ENCODE measurements at places on chromosomes 4 and X. TPM values are rescaled to one million over a fixed set of nuclear protein-coding genes. Genes with fewer than 3 reads are reported as not detected.

DNA sequence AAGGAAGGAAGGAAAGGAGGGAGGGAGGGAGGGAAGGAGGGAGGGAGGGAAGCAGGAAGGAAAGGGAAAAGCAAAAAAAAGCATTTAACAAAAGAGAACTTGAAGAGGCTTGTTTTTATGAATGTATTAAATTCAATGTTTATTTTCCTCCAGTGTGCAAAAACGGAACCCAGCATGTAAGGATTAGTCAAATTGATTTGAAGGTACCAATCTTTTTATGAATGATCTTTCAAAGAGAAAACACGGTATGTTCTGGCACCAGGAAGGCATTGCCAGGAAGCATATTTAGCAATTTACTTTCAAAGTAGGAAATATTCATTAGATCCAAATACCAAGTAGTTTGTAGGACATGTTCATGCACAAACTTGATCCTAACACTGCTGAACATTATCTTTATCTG lies 453.6 kb downstream of the PDGFC start:
- H3K27me3 ChIP-seq: no peaks in the 10 kb centered on the region
- H3K27ac ChIP-seq: no peak overlapping the region
- H3K4me1 ChIP-seq: peaks cover 9% of the 10 kb centered on the region

GRCh38 chr4:3199653-3200422 lies 49.1 kb upstream of the MSANTD1 start:
- DNase-seq: no peak
- no peaks in the 10 kb centered on the region for H3K27me3 ChIP-seq
- no peak overlapping the region for H3K4me3 ChIP-seq
- no peaks in the 10 kb centered on the region for H3K4me1 ChIP-seq
- peaks cover 6% of the 10 kb centered on the region for H3K36me3 ChIP-seq
- no peak overlapping the region for H3K27ac ChIP-seq

DNA sequence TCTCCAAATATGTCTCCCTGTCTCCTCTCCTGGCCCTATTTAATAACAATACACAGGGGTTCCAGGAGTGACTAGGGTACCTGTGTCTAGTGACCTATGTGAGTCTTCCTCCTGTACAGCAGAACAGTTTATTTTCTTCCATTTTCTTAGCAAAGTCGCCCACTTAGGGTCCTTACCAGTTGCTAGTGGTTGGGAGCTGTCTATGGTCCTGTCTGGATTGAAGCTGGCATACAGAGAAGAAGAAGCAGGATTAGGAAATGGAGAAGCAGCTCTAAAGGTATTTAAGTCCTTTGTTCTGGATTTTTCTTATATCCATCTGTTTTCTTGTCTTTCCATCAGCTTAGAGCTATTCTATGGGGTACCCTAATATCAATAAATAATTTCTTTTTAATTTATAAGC lies 587.1 kb upstream of the CPEB2 start:
- H3K27ac ChIP-seq: no peak overlapping the region
- peaks cover 32% of the 10 kb centered on the region for H3K4me1 ChIP-seq
- DNase-seq: no peak
- no peaks in the 10 kb centered on the region for H3K27me3 ChIP-seq

DNA sequence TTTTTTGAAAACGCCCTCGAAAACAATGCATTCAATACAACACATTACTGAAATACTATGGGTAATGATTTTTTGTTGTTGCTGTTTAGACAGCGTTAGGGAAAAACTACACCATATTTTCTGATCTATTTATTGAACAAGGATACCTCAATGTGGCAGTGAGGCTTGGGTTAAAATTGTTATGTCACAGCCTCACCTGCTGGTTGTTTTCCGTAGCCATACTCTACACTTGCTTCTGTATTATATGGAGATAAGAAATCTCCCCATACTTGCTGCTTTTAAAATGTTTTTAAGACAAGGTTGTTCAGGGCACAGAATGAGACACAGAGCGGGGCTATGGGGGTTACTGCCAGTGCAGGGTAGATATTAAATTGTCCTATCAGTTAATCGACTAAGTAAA lies 221.6 kb upstream of the FTHL17 start:
- peaks cover 10% of the 10 kb centered on the region for H3K4me1 ChIP-seq
- H3K27me3 ChIP-seq: no peaks in the 10 kb centered on the region
- no peak for DNase-seq
- H3K36me3 ChIP-seq: no peaks in the 10 kb centered on the region
- H3K27ac ChIP-seq: no peak overlapping the region

GRCh38 chr4:101102114-101102742 lies 245.1 kb downstream of the PPP3CA start:
- no peak overlapping the region for H3K4me3 ChIP-seq
- peaks cover 26% of the 10 kb centered on the region for H3K4me1 ChIP-seq
- H3K27ac ChIP-seq: no peak overlapping the region
- H3K27me3 ChIP-seq: no peaks in the 10 kb centered on the region
- H3K36me3 ChIP-seq: no peaks in the 10 kb centered on the region
- no peak for DNase-seq

Gene TEX11
- 0.18 TPM for total RNA-seq

Gene CTAG1B
- not detected for total RNA-seq

- H3K4me3 ChIP-seq: no peak overlapping the region
- H3K36me3 ChIP-seq: peaks cover 47% of the 10 kb centered on the region
- peak overlapping the region; percentile 83 for H3K27ac ChIP-seq
- peaks cover 38% of the 10 kb centered on the region for H3K4me1 ChIP-seq
- DNase-seq: no peak
Measured at GRCh38 chrX:2486476-2487133, 14.2 kb downstream of the DHRSX start.

Gene STAP1
- total RNA-seq: not detected

- H3K4me1 ChIP-seq: no peaks in the 10 kb centered on the region
- no peaks in the 10 kb centered on the region for H3K27me3 ChIP-seq
- no peak for DNase-seq
Measured at GRCh38 chrX:78931814-78932213, 13.4 kb upstream of the P2RY10 start.

GRCh38 chrX:39645178-39645895 lies 452.4 kb downstream of the BCOR start:
- H3K27me3 ChIP-seq: no peaks in the 10 kb centered on the region
- H3K4me1 ChIP-seq: peaks cover 24% of the 10 kb centered on the region
- H3K36me3 ChIP-seq: no peaks in the 10 kb centered on the region

DNA sequence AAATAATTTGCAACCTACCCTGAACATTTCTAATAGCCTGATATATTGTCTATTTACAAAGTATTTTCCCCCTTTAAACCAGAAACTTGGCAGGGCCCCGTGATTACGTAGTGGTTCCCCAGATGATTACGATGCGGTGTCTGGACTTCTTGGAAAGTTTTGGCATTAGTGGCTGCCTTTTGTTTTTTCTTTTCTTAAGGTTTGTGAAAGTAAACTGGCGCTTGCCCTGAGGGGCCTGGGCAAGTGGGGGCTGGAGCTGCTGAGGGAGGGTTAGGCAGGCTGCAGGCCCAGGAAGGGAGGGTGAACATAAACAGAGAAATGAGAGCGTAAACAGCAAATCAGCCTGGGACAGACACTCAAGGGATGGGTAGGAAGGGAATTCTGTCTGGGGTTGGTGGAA lies 123.6 kb upstream of the MSX1 start:
- H3K27me3 ChIP-seq: no peaks in the 10 kb centered on the region
- H3K36me3 ChIP-seq: no peaks in the 10 kb centered on the region
- H3K4me3 ChIP-seq: no peak overlapping the region
- peaks cover 8% of the 10 kb centered on the region for H3K4me1 ChIP-seq
- DNase-seq: no peak

- peak overlapping the region; percentile 73 for H3K27ac ChIP-seq
- H3K36me3 ChIP-seq: no peaks in the 10 kb centered on the region
- H3K27me3 ChIP-seq: peaks cover 37% of the 10 kb centered on the region
- no peak for DNase-seq
Measured at GRCh38 chr4:100113096-100113495, 77.2 kb downstream of the DDIT4L start.

Gene PLXNB3
- 4.2 TPM for total RNA-seq

Gene HS6ST2
- 7.3 TPM for total RNA-seq

DNA sequence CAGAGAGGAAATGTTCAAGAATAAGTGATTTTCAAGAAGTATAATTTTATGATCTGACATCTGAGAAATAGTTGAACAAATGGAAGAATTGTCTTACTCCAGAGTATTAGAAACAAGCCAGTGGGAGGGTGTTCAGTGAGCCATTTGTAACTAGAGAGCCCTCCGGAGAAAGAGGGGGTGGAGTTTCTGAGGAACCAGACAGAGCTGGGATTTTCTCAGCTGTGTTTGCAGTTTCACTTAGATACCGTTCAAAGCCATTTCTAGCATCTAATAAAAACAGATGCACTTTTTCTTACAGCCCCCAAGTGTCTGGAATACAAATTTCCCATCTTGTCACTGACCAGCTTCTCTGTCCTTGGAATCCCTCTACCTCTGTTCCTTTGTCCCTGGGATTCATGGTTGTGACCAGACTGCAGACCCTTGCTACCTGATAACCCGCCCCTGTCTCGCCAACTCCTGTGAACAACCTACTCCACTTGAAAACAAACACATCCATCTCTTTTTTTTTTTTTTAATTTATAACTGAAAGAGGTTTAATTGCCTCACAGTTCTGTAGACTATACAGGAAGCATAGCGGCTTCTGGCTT lies 132.8 kb upstream of the KLF3 start:
- no peak for DNase-seq
- H3K4me1 ChIP-seq: peaks cover 26% of the 10 kb centered on the region
- H3K36me3 ChIP-seq: no peaks in the 10 kb centered on the region
- no peak overlapping the region for H3K4me3 ChIP-seq

Gene MEPE
- total RNA-seq: not detected

- peaks cover 8% of the 10 kb centered on the region for H3K36me3 ChIP-seq
- peaks cover 29% of the 10 kb centered on the region for H3K4me1 ChIP-seq
- H3K27me3 ChIP-seq: peaks cover 34% of the 10 kb centered on the region
- H3K27ac ChIP-seq: no peak overlapping the region
Measured at GRCh38 chr4:125313989-125314667, 627 bp upstream of the FAT4 start.

DNA sequence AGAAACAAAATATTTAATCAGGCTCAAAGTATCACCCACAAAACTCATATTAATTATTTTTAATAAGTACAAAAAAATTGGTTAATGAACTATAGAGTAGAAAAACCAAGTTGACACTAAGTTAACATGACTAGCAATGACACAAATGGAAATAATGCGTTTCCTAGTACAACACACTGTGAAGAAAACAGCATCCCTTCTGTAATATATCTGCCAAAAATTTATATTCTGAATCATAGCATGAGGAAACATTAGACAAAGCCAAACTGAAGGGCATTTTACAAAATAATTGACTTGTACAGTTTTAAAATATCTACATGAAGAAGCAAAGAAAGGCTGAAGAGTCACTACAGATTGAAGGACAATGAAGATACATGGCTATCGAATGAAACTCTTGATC lies 477.6 kb upstream of the INTU start:
- no peaks in the 10 kb centered on the region for H3K4me1 ChIP-seq
- no peak for DNase-seq
- H3K27ac ChIP-seq: no peak overlapping the region
- 0 out of 2 replicates have a peak, but pooled peaks cover 3% of the 10 kb centered on the region for H3K36me3 ChIP-seq

Gene DGKK
- total RNA-seq: 2.9 TPM

Gene MAGEC1
- total RNA-seq: not detected

GRCh38 chr4:133801883-133802282 lies 399.7 kb downstream of the PABPC4L start:
- no peaks in the 10 kb centered on the region for H3K27me3 ChIP-seq
- DNase-seq: no peak
- H3K4me3 ChIP-seq: no peak overlapping the region
- peaks cover 22% of the 10 kb centered on the region for H3K4me1 ChIP-seq

- no peaks in the 10 kb centered on the region for H3K27me3 ChIP-seq
- H3K27ac ChIP-seq: no peak overlapping the region
- no peak overlapping the region for H3K4me3 ChIP-seq
- H3K36me3 ChIP-seq: peaks cover 48% of the 10 kb centered on the region
Measured at GRCh38 chr4:1902243-1902642, 31.1 kb downstream of the NSD2 start.

DNA sequence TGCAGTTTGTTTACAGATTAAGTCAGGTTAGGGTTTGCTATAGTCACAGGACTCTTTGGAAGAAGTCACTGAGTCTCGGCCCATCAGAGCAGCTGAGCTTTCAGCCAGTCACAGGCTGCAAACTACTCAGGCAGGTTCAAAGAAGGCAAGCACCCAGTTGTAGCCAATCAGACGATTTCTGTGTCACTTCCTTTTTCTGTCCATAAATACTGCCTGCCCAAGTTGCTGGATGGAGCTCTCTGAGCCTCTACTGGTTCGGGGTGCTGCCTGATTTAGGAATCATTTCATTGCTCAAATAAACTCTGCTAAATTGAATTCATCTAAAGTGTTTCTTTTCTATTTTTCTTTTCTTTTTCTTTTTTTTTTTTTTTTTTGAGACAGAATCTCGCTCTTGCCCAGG lies 7.3 kb upstream of the SH3BP2 start:
- H3K4me1 ChIP-seq: peaks cover 25% of the 10 kb centered on the region
- no peaks in the 10 kb centered on the region for H3K36me3 ChIP-seq
- H3K27ac ChIP-seq: no peak overlapping the region

- H3K4me1 ChIP-seq: no peaks in the 10 kb centered on the region
- H3K36me3 ChIP-seq: no peaks in the 10 kb centered on the region
- H3K27me3 ChIP-seq: no peaks in the 10 kb centered on the region
- H3K27ac ChIP-seq: no peak overlapping the region
- no peak overlapping the region for H3K4me3 ChIP-seq
Measured at GRCh38 chr4:164301430-164301829, 452.5 kb upstream of the SMIM31 start.

- no peak overlapping the region for H3K27ac ChIP-seq
- no peak overlapping the region for H3K4me3 ChIP-seq
- no peaks in the 10 kb centered on the region for H3K36me3 ChIP-seq
Measured at GRCh38 chrX:120426599-120426998, 42.5 kb downstream of the LAMP2 start.

Gene ASB11
- not detected for total RNA-seq

GRCh38 chrX:10608099-10608498 lies 12.3 kb downstream of the MID1 start:
- no peak for DNase-seq
- H3K27ac ChIP-seq: peak overlapping the region; percentile 65
- H3K4me1 ChIP-seq: peaks cover 80% of the 10 kb centered on the region

- DNase-seq: no peak
- H3K27me3 ChIP-seq: no peaks in the 10 kb centered on the region
- H3K36me3 ChIP-seq: no peaks in the 10 kb centered on the region
- H3K4me3 ChIP-seq: no peak overlapping the region
- no peak overlapping the region for H3K27ac ChIP-seq
- peaks cover 4% of the 10 kb centered on the region for H3K4me1 ChIP-seq
Measured at GRCh38 chrX:102765217-102765616, 44.7 kb downstream of the GPRASP3 start.

DNA sequence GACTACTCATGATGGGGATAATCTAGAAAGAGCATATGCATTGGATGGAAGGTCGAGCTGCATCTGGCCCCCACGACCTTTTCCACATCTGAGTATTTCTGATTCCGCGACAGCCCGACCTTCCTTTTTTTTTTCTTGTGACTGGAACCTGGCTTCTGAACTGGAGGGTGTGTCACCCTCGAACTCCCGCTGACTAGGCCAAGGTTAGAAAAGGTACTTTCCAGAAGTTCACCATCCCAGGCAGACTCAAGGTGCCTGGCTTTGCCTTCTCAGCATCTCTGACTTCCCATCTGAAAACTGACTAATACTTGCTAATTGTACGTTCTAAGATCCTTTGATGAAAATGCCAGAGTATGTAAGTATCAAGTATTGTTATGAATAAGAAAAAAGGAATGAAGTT lies 49.3 kb upstream of the CD40LG start:
- H3K4me3 ChIP-seq: no peak overlapping the region
- DNase-seq: no peak
- no peaks in the 10 kb centered on the region for H3K36me3 ChIP-seq

- peaks cover 1% of the 10 kb centered on the region for H3K36me3 ChIP-seq
- H3K27ac ChIP-seq: no peak overlapping the region
- H3K27me3 ChIP-seq: no peaks in the 10 kb centered on the region
- DNase-seq: no peak
- no peak overlapping the region for H3K4me3 ChIP-seq
Measured at GRCh38 chr4:122341886-122342285, 36.9 kb upstream of the ADAD1 start.

Data from WTC11 (cell line).